ENCODE measurements at places on chromosomes 2 and 18. TPM values are rescaled to one million over a fixed set of nuclear protein-coding genes. Genes with fewer than 3 reads are reported as not detected.

VWC2L gene
- total RNA-seq = not detected

TUBA3E gene
- not detected for total RNA-seq

SLC4A1AP gene
- total RNA-seq = 41.9 TPM

SCLY gene
- total RNA-seq = 23.0 TPM

L3MBTL4 gene
- total RNA-seq = 0.57 TPM

GALNT3 gene
- 0.36 TPM for total RNA-seq

SCN3A gene
- not detected for total RNA-seq

NAPG gene
- total RNA-seq = 55.6 TPM

TMEM163 gene
- total RNA-seq = 1.9 TPM

ACMSD gene
- total RNA-seq = not detected

CSRNP3 gene
- not detected for total RNA-seq

ZSWIM2 gene
- not detected for total RNA-seq

TUBA4B gene
- not detected for total RNA-seq

All from thoracic aorta endothelial cell (primary cell).